ENCODE measurements at places on chromosomes 4 and X.

- no peak for DNase-seq
Observed at GRCh38 chrX:47244676-47245075, 11.9 kb downstream of the USP11 start.

DNA sequence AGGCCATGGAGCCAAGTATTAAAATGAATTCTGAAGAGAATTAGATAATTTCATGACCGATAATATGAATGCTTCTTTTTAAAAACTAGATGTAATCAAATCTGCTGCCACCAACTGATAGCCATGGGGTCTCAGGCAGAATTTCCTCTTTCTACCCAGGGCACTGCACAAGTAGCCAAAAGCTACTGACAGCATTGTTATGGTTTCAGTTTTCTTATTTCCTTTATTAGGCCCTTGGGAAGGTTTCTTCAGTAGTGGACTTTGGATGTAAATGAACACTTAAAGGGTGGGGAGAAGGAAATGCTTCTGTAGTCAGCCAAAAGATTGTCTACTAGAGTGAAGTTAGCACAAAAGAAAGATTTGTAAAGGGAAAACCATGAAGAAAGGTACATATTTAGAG, 686.0 kb downstream of the ADGRL3 start:
- DNase-seq: no peak

DNA sequence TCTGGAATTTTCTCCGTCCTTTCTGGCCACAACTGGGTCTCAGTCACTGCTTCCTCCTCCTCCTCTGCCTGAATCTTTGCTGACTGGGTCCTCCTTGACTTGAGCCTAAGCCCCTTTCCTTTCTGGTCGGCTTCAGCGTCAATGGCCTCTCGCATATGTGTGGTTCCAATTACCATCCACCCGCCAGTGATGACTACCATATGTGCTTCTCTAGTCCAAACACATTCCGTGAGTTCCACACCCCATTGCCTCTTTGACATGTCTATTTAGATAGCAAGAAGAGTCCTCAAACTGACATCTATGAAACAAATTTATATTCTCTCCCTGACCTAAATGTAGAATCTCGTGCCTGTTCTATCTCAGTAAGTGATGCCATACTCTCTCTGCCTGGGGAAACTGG, 19.8 kb downstream of the MXRA5 start:
- DNase-seq: no peak

DNA sequence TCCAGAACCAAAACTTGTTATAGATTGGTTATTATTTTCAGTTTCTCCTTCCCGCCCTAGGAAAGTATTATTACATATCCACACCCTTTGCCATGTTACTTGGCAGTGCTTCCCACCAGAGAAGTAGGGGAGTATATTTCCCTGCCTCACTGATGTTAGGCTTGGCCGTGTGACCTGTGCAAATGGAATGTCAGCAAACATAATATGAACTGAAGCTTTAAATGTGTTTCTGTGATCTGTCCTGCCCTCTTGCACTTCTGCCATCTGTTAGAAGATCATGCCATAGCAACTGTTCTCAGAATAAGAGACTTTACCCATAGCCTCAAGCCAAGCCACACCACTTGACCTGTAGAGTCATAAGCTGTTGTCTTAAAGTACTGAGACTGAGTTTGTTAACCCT, 36.7 kb upstream of the NEUROG2 start:
- DNase-seq: no peak

- DNase-seq: no peak
Observed at GRCh38 chr4:184401397-184402171, 72.8 kb downstream of the IRF2 start.

- DNase-seq: no peak
Observed at GRCh38 chrX:130184857-130185256, 13.1 kb downstream of the RAB33A start.

GRCh38 chr4:164383058-164383357, 370.9 kb upstream of the SMIM31 start:
- DNase-seq: no peak

GRCh38 chr4:109979920-109980717, 67.4 kb downstream of the EGF start:
- DNase-seq: no peak

GRCh38 chrX:78199851-78200250, 60.4 kb upstream of the TAF9B start:
- DNase-seq: peak; percentile 50

All from suppressor macrophage (primary cell).